ENCODE measurements at places on chromosomes 1 and 21.

DNA sequence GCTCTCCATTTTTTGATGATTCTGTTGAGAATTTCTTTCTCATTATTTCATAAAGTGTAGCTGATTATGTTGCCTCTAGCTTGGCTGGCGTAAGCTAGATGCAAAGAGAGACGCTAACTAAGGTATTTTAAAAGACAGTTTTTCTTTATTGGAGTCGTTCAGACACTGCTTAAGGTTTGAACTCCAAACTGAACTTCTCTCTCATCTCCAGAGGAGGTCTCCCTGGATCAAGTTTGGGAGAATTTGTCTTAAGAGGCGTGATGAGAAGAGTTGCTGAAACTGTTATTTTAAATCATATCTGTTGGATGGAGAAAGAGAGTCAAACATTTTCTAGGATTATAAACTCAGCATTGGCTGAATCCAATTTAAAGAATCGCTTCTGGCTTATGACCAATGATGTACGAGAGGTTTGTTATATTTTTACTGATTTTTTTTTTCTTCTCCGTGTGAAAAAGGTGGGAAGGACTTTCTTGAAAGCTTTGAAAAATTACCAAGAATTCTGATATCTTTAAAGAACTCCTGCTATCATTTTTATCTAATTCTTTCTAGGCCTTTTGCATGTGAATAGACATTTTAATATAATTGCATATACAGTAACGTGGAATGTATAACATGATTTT lies 34.0 kb downstream of the MAP3K7CL start:
- no peak for DNase-seq

- no peak for DNase-seq
Observed at GRCh38 chr1:225458222-225458631, 30.4 kb upstream of the LBR start.

DNA sequence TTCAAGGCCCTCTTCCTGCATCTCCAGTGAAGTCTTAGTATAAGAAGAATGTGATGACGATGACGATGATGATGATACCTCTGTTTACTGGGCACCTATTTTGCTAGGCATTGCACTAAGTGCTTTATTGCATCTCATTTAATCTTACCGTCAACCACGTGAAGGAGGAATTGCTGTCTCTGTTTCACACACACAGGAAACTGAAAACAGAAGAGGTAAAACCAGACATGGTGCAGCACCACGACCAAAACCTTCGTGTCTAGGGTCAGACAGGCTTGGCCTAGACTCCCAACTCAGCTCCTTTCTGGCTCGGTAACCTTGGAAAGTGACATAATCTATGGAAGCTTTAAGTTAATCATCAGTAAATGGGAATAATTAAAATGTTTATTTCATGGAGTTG lies 20.7 kb upstream of the KCNA2 start:
- DNase-seq: no peak

DNA sequence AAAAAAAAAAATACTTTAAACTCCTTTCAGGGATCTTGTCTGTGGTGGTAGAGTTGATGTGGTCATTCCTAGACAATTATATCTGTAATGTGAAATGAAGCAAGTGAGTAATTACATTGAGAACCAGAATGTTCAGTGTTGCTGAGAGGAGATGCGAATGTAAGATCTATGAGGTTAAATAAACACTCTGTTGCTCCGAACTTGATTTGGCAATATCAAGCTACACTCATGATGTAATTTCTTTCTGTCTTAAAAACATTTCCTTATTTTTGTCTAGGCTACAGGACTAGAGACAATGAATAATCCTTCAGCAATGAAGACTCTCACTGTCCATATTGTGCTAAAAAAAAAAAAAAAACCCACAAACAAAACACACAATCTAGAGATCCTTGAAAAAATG lies 63.1 kb upstream of the IGSF5 start:
- no peak for DNase-seq

GRCh38 chr1:26862781-26863684 lies at the start of gene SFN:
SFN (plus strand) TSS chr1:26863149; CDS start chr1:26863213, 64 bp downstream.
- DNase-seq: no peak

DNA sequence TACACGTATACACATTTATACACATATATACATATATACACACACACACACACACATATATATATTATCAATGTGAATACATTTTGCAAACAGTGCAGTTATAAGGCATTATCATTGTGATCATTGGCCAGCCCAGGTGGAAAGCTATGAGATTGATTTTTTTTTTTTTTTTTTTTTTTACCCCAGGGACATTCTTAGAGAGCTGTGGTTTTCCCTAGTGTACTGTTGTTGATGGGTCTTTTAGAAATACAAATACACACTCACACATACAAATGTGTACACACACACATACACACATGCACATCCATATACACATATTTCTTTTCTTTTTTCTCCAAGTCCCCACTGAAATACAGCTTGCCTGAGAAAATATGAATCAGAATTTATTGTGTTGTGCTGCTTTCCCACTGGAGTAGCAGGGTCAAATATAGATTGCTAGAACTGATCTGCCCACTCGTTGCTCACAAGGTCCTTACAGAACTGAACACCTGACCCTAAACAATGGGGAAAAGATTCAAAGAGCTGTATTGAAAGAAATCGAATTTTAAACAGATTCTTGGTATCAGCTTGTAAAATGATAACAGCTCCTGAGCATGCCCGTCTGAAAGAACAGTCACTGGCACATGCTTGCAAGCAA lies 325.6 kb downstream of the OMA1 start:
- no peak for DNase-seq

DNA sequence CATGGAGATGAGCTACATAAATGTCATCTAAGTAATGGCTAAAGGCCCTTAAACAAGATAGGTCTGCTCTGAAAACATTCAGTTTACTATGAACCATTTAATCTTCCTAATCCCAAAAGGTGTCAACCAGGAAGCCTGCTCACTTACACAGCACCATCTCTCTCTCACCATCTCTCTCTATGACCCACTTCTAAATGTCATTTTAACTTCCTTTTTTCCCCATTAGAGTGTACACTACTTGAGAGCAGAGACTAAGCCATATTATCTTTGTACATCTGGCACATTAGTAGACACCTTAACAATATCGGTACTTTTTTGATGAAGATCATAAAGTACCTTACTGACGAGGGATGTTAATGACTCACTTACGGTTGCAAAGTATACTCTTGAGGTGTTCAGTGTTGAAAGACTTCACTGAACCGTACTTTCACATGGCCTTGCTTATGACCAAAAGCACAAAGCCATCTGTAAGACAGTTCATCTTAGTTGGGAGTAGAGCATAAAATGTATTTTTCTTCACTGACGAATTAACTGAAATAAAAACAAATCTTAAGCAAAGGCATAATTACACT lies 25.4 kb downstream of the FBXO42 start:
- no peak for DNase-seq

- DNase-seq: no peak
Observed at GRCh38 chr1:216054600-216054999, 368.6 kb downstream of the USH2A start.

- no peak for DNase-seq
Observed at GRCh38 chr1:228063251-228064191, 19.0 kb upstream of the ARF1 start.

DNA sequence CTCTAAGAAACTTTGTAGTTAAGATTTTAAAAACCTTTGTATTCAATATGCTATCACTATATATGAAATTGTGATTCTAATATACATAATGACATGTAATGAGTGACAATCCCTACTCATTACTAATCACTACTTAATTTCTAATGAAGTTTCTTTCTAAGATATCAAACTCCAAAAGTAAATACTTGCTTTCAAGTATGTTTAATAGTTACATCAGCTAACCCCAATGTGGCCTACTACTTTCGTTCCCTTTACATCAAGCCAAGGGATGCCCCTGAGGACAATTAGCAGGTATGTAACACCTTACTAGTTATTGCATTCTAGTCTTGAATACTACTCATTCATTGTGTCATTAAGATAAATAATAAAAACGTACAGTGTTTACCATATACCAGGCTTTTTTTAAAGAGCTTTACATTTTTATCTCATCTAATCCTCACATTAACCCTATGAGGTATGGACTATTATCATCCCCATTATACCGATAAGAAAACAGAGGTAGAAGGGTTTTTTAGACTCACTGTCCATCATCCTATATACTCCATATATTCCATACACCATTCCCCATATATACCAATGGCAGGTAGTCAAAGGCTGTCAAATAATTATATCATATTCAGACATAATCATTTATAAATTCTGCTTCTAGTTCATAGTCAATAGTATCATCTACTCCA lies 4.2 kb downstream of the PPP1R15B start:
- DNase-seq: no peak

DNA sequence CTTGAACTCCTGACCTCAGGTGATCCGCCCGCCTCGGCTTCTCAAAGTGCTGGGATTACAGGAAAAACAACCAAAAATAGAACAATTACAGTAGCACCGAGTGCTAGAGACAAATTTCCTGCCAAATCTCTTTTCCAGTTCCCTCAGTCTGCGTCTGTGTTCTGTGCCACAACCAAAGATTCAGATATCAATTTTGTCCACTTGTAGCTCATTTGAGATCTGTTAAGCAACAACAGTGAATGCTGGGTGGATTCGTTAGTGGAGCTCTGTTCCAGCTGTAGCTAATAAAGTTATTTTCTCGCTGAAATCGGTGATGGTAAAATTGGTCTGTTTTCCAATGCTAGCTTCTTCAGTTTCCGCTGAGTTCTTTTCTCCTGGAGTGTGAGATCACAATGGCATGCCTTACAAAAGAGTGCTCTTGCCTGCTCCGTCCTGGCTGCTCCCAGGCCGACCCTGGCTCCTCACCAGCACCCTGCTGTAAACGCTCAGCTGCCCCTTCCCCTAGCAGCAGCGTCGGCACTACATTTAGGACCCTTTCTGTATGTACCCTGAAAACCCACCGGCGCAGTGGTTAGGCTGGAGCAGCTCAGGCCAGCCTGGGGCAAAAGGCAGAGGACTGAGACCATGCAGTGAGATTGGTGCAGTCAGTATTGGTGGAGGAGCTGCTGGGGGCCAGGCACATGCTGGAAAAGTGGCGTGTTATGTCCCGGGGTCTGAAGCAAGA lies 395.4 kb downstream of the KIF26B start:
- no peak for DNase-seq

DNA sequence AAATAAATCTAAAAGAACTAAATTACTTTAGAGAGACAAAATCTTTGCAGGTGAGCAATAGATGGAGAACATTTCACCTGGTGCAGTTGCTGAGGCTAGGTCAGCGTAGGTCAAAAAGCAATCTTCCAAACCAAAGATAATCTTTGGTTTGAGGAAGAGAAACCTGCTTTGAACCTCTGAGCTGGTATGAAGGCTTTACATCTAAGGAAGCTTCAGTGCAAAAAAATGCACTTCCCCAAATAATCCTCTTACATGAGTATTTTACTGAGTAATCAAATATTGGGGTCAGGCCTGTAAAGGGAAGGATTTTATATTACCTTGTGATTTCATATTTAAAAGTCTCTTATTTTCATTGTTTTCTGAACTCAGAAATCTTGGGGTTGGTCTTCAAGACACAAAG lies 223.6 kb downstream of the SRGAP2C start:
- DNase-seq: no peak
